ENCODE measurements at places on chromosomes 2 and 18. TPM values are rescaled to one million over a fixed set of nuclear protein-coding genes. Genes with fewer than 3 reads are reported as not detected.
A peak's percentile ranks its signal among the peaks of the same experiment; 100 is the strongest.

- H3K27ac ChIP-seq: no peak overlapping the region
- H3K27me3 ChIP-seq: peaks cover 10% of the 10 kb centered on the region
- no peaks in the 10 kb centered on the region for H3K4me1 ChIP-seq
- peak; percentile 64 for DNase-seq
Measured at GRCh38 chr18:21191596-21192307, 50.3 kb upstream of the GREB1L start.

Gene DSC2
- total RNA-seq: not detected

GRCh38 chr2:170582313-170582712, 132.8 kb upstream of the SP5 start:
- H3K4me3 ChIP-seq: no peak overlapping the region
- H3K27me3 ChIP-seq: peaks cover 3% of the 10 kb centered on the region
- H3K4me1 ChIP-seq: no peaks in the 10 kb centered on the region
- peak; percentile 36 for DNase-seq

- no peak overlapping the region for H3K4me3 ChIP-seq
- no peak for DNase-seq
- no peaks in the 10 kb centered on the region for H3K36me3 ChIP-seq
- no peaks in the 10 kb centered on the region for H3K4me1 ChIP-seq
- no peaks in the 10 kb centered on the region for H3K27me3 ChIP-seq
Measured at GRCh38 chr2:76204048-76204447, 493.3 kb upstream of the GCFC2 start.

Gene NYAP2
- not detected for total RNA-seq

DNA sequence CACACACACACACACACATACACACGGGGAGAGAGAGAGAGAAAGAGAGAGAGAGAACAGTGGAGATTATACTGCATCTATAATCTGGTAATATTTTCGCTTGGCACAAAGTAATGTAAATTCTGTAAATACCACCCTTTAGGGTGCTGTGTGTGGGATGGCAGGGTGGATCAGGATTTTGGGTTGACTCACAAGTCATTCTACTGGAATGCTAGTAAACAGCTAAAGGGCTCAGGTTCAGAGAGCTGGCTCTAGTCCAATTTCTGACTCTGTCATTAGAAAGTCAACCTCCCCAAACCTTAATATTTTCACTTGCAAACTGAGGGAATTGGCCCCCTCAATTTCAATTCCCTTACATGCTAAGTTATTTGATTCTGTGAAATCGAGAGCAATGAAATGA, 308.3 kb downstream of the TSN start:
- H3K4me3 ChIP-seq: no peak overlapping the region
- H3K36me3 ChIP-seq: no peaks in the 10 kb centered on the region
- H3K27ac ChIP-seq: no peak overlapping the region
- DNase-seq: no peak

All from activated CD4-positive, alpha-beta T cell treated with anti-CD3 and anti-CD28 coated beads, Interleukin-2, amount 10 ng/mL, durations not matched to agents 24 days and 14 days (primary cell).